ENCODE measurements at places on chromosomes 11 and 22.

- no peak for DNase-seq
These were observed 16.1 kb downstream of the PKNOX2 start for GRCh38 chr11:125180413-125181305.

DNA sequence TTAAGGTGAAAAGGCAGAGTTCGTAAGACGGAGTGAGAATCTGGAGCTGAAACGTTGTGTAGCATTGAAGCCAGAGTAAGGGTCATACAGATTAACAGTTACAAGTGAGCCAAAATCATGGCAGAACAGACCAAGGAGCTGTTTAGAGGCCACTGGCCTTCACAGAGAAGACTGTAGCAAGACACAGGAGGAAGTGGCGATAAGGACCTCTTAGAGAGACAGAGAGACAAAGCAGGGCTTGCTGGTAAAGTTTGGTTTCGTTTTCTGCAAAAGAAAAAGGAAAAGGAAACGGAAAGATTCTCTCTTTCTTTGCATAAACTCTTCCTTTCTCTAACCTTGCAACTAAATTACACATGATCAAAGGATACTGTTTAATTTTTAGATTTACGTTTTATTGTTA, 83.0 kb downstream of the AASDHPPT start:
- DNase-seq, result no peak

- peak; percentile 23 for DNase-seq
These were observed 21.2 kb downstream of the DAGLA start for GRCh38 chr11:61701242-61701886.

- DNase-seq, result no peak
These were observed 146.8 kb downstream of the COMMD9 start for GRCh38 chr11:36142439-36142838.

GRCh38 chr11:2691991-2692875, 7.6 kb downstream of the KCNQ1OT1 start:
- peak; percentile 62 for DNase-seq

DNA sequence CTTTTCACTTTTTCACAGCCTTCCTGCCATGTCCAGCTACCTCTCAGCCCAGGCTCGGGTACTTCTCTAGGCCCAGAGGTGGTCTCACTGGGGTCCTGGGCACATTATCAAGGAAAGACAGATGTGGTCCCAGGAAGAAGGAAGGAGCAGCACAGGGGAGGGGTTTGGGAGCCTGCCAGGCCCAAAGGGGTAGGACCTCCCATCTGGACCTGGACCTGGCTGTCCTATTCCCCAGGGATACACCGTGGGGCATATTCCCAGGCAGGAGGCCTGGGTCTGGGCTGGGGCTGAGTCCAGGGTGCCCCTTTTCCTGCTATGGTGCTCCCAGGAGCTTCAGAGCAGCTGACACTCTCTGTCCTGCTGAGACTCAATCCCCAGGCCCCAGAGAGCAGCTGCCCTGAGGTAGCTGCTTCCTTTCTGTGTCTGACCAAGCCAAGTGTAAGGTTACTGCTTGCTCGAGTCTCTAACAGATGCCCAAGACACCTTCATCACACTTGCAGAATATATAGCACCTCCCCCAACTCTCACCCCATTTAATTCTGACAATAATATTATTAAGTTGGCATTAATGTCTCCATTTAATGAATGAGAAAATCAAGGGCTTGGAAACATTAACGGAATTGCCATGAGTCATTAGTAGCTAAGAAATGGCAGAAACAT, 232.0 kb downstream of the BUD13 start:
- DNase-seq, result no peak

- DNase-seq, result no peak
These were observed 52.8 kb upstream of the APOA1 start for GRCh38 chr11:116890193-116890592.

DNA sequence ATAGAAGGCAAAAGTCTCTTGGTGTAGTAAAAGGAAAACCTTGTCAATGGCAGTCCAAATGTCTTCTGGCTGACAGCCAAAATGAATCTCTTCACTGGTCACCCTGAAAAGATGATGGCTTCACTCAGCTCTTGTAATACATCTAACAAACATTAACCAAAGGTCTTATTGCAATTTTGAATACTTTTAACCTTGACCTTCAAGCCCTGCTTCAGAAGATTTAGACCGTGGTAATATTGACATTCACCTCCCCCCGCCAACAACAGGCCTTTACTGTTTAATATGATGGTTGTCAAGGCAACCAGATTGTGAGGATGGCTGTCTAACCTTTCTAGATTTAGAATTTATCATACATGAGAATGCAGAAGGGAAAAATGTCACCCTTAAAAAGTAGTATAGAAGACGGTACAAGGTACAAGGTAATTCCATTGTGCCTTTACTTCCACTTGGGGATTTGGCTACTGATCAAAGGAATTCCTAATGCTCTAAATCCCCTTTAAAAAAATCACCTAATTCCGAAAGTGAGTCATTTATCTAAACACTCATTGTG, 342.3 kb downstream of the LARGE1 start:
- DNase-seq, result no peak

DNA sequence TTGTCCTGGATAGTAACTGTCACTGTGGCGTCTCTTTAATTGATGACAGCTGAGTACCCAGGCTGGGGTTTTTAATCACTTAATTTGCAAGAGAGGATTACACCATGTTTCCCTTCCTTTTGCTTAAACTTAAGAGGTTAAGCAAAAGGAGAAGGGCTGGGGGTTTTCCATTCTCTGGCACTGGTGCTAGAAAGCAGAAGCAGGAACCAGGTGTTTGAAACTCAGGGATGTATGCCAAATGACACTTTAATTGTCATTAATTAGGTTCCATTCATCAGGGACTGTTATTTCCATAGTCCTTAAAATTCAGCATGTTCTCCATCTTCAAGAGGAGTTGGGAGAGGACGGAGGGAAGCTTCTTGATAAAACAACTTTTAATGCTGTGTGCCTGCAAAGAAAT, 746.2 kb downstream of the NELL1 start:
- no peak for DNase-seq

- no peak for DNase-seq
These were observed 69.5 kb upstream of the YWHAH start for GRCh38 chr22:31874821-31875220.

DNA sequence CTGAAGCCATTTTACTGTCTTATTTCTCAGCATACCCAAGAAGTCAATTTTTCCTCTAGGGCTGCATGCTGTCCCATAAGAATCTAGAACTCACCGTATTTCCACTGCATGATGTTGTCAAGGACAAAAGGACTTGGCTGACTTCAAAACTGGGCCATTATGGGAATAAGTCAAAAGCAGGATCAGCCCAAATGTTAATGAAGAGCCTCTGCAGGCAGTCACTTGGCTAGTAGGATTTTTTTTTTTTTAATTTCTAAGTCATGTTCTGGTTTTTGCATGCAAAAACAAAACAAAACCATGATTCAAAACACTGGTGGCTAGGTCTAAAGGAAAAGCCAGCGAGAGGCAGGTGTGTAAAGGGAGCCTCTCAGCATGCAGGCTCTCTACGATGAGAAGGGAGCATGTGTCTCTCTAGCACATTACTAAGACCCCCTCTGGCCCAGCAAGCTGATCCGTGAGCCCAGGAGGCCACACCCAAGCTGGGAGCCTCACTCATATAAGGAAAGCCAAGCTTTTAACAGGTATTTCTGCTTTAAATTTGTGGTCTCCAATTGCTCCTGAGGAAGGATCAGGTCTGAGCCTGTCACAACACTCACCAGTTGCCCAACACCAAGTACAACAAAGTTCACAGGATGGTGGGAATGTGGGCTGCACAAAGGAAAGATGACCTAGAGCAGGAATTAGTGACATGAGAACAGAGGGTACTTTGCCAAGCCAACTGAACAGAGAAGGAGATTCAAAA, 21.4 kb upstream of the STK33 start:
- no peak for DNase-seq

- DNase-seq, result no peak
These were observed 131.0 kb downstream of the MICAL2 start for GRCh38 chr11:12241401-12241800.

DNA sequence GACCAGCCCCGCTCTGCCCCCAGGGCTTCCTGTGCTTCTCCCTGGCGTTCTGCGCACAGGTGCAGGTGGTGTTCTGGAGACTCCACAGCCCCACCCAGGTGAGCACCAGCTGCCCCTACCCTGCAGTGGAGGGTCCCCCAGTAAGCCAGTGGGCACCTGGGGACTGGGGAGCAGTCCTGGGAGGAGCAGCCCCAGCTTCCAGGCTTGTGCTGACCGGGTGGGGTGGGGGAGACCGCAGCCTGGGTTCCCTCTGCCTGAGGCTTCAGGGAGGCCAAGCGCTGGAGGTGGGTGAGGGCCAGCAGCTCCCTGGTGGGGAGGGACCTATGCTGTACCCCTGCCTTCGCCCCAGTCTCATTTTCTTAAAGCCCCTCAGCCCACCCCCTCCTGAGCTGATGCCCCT, 6.9 kb downstream of the TSPAN32 start:
- no peak for DNase-seq
